ENCODE measurements at places on chromosomes 4 and X.

GRCh38 chr4:107935246-107935645, 3.9 kb downstream of the CYP2U1 start:
- no peak for DNase-seq

DNA sequence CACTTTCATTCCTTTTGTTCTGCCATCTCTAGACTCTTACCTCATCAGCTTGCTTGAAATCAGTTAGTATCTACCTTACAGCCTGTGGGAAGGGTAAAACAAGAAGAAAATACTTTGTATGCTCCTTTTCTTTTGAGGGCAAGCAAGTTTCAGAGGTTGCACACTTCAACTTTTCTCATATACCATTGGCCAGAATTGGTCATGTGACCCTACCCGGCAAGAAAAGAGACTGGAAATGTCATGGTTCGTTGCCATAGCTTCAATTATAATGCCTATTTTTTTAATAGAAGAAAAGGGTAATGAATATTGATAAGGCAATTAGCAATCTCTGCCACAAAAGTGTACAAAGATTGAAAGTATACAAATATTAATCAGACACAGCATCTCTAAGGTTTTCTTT, 346.7 kb upstream of the TACR3 start:
- no peak for DNase-seq

DNA sequence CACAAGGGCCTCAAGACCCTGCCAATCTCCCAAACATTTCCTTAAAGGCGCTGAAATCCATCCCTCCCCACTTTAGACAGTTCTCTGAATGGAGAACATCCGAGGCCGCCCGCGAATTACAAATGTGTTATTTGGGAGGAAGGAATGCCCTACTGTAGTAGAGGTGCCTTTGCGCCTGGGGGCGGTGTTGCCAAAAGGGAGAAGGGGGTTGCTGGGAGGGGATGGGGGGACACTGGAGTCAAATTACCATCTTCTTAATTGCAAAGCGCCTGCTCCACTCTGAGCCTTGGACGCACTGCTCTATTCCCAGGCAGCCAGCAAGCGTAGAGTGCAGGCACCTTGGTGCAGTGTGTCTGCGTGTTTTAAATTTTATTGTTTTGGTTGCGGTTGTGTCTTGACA, 2.7 kb downstream of the TMEM255A start:
- no peak for DNase-seq

- no peak for DNase-seq
Measured at GRCh38 chr4:158161551-158162354, 11.1 kb downstream of the GASK1B start.

- DNase-seq, result no peak
Measured at GRCh38 chrX:107845625-107846024, 20.0 kb downstream of the MID2 start.

DNA sequence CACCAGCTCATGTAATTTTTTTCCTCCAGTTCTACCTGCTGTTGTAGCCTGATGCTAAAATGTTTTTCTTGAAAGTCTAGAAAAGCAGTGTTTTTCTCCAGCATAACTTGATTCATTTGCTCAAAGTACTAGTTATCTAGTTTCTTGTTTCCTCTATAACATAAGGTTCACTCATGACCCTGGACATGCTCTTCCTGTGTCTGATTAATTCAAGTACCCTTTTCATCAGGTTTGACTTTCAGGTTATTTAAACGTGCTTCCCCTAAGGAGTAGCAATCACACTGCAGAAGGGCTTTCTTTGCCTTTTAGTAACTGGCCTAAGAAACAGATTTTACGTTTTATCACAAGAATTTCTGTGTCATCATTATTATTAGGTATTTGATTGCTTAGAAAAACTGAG, 66.8 kb upstream of the EGFL6 start:
- no peak for DNase-seq

- DNase-seq, result no peak
Measured at GRCh38 chr4:25797136-25797535, 65.7 kb downstream of the SEL1L3 start.

DNA sequence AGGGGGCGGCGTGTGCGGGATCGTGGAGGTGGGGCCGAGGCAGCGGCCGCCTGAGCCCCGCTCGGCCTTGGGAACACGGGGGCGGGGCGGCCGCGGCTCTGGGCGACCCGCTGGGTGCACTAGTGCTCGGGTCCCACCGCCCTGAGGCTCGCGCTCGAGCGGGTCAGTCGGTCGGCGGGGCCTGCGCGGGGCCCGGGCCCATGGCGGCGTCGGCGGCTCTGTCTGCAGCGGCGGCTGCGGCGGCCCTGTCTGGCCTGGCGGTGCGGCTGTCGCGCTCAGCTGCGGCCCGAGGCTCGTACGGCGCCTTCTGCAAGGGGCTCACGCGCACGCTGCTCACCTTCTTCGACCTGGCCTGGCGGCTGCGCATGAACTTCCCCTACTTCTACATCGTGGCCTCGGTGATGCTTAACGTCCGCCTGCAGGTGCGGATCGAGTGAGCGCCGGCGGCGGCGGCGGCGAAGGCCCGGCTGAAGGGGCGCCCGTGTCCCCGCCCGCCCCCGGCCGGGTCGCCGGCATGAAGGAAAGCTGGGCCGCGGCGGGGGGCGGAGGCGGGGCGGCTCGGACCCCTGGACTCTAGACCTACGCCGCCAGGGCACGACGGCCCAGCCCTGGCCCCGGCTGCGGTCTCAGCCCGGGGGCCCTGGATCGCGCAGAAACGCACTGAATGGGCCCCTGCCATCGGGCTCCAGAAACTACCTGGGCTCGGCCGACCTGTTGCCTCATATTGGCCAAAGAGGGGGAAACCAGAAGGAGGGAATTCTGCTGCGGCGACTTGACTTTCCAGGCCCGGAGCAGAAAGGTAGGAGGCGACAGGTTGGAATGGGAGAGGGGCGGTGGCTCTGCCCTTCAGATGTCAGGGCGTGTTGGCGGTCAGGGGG, at the start of gene SMIM10L2A:
Gene SMIM10L2A (plus strand): TSS at position 13 of the 878 bp plus-strand sequence. CDS start 188 bp downstream, at position 201.
- DNase-seq, result no peak

GRCh38 chr4:20046179-20046578, 205.5 kb upstream of the SLIT2 start:
- no peak for DNase-seq

- no peak for DNase-seq
Measured at GRCh38 chr4:6395466-6396228, 76.8 kb downstream of the PPP2R2C start.

- no peak for DNase-seq
Measured at GRCh38 chrX:18146954-18147353, 73.7 kb downstream of the BEND2 start.

- no peak for DNase-seq
Measured at GRCh38 chrX:129613596-129613995, 41.2 kb downstream of the APLN start.

GRCh38 chr4:142348613-142349021, 497.5 kb downstream of the INPP4B start:
- DNase-seq, result no peak

DNA sequence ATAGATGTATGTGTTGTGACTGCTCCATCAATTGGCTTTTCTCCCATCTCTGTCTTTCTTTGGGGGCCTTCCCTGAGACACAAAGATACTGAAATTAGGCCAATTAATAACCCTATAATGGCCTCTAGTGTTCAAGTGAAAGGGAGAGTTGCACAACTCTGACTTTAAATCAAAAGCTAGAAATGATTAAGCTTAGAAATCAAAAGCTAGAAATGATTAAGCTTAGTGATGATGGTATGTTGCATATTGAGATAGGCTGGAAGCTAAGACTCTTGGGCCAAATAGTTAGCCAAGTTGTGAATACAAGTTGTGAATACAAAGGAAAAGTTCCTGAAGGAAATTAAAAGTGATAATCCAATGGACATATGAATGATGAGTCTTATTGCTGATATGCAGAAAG, 452.9 kb upstream of the AGA start:
- DNase-seq, result no peak

DNA sequence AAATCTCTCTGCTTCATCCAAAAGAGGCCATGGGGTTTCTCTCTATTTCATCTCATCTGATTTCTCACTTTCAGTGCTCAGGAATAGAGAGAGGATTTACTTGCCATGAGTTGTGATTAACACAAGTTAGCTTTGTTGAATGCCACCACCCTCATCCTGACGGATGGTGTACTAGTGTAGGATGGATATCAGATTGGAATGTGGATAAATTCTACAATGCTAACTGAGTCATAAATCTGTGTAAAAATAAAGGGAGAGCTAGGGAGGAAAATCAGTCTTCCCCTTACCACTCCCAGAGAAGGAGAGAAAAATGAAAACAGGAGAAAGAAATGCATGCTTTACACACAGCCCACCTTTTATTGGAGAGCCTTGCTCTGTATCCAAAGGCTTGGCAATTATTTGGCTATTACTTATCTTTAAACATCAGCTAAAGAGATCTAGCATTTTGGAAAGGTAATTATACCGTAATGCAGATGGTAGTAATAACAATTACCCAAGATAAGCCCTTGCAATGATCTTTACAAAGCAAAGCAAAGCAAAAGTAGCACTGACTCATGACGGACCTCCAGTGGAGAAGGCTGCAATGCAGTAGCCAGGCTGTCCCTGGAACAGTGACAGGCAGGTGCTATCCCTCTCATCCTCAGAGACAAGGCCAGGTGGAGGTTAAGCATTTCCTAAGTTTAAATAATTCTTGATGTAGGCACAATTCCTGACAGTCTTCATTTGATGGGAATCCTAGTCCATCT, 306.3 kb upstream of the PPARGC1A start:
- DNase-seq, result no peak

GRCh38 chr4:128310266-128310697, 22.7 kb upstream of the PGRMC2 start:
- DNase-seq, result no peak

- no peak for DNase-seq
Measured at GRCh38 chrX:117982694-117983392, 133.8 kb downstream of the KLHL13 start.

GRCh38 chr4:14157262-14157661, 529.7 kb upstream of the BOD1L1 start:
- DNase-seq, result no peak

DNA sequence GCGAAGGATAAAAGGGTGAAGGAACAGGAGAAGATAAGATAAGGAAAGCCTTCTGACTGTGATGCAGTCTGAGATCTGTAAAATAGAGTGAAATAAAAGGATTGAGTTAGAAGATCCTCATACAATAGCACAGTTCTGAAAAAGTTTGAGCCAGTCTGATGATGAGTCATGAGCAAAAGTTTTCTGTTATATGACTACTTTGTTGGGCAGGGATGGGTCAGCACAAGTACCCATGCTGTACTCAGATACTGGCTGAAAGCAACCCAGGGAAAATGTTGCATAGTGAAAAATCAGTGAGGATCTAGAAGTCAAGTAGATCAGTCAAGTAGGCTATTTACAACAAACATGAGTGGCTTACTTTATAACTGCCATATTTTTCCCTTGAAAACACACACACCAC, 253.5 kb downstream of the PCDH10 start:
- DNase-seq, result no peak

GRCh38 chr4:732911-733630, 27.4 kb downstream of the PCGF3 start:
- no peak for DNase-seq

DNA sequence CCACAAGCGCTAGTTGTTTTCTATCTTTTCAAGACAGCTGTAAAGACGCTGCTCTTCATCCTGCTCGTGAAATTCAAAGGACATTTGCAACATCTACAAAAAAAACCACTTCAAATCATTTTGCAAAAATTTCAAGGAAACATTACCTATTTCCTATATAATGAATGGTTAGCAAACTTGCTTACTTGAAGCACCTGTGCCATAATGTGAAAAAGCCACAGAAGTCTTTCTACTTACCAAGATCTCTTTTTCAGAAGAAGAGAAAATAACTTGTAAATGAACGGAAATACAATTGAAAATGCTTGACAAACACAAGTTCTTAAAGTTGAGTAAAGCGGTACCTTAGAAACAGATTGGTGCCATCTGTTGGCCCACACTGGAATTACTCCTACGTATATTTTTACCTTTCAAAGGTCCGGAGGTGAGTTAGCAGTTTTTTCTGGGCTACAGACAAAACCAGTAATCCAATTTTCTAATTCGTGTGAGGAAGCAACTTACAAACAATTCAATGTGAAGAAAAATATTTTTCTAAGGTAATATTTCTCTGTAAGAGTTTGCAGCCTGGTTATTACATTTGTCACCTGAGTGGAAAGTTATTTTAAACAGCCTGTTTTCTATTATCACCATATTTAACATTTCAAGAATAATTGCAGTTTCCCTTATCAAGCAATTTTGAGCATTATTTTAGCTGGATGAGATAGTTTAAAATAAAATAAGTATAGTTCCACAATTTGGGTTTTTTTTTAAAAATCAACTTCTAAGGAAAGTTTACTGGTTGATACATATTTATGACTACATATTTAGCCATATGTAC, at the start of gene TLR6:
Gene TLR6 (minus strand): TSS at position 294 of the 814 bp plus-strand sequence. CDS start 27,344 bp downstream, outside the sequence.
- DNase-seq, result peak; percentile 28

GRCh38 chrX:91434351-91435168, at the start of gene PABPC5:
TSS of gene PABPC5 (plus strand) at chrX:91434839. CDS start at chrX:91435578, 739 bp downstream.
- DNase-seq, result no peak

- no peak for DNase-seq
Measured at GRCh38 chr4:46999566-46999965, 6.2 kb upstream of the GABRA4 start.

DNA sequence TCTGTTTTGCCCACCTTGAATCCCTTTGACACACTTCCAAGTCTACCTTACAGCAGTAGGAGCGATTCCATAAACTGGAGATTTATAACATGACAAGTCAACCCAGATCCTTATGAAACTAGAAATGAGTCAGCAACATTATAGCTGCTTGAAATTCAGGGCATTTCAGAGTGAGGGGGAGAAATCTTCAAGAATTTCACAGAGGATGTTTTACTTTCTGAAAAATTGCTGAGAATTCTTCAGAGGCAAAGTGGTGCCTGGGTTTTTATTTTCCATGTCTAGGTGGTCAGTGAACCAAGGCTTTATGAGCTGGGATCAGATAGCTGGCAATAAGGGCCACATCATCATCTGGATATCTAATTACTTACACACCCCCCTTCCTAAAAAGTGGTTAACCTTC, 119.8 kb downstream of the PPARGC1A start:
- no peak for DNase-seq

DNA sequence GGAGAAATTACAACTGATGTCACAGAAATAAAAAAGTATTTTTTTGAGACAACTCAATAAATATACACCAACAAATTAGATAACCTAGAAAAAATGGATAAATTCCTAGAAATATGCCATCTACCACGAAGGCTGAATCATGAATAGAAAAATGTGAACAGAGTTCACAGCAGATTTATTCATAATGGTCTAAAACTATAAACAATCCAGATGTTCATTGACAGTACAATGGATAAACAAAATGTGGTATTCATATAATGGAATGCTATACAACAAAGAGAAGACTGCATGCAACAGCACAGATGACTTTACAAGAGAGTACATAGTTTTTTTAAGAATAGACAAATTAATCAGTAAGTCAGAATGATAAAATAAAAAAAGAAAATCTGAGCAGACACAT, 55.2 kb downstream of the CLOCK start:
- no peak for DNase-seq

GRCh38 chr4:42678512-42678911, 21.6 kb upstream of the ATP8A1 start:
- no peak for DNase-seq

DNA sequence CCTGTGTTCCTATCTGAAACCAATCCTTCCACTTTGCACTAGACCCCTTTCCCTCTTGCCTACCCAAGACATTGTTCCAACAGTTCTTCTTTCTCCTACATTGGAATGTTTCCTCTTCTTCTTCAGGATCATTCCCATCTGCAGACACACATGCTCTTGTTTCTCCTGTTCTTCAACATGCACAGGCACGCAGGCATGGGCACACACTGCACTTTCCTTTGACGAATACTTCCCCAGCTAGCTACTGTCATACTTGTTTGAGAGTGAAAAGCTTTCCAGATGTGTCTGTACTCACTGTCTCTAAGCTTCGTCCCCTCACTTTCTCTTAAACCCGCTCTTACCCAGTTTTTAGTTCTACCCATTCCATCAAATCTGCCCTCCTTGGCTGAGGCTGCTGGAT, 31.8 kb upstream of the ERVMER34-1 start:
- no peak for DNase-seq

Measured in GF-D8 (cell line).